ENCODE measurements at places on chromosomes 1 and 21.

- DNase-seq = no peak
Observed at GRCh38 chr1:161187311-161187710, 10.0 kb upstream of the B4GALT3 start.

GRCh38 chr1:153571706-153572105 is 6.1 kb upstream of the S100A2 start:
- no peak for DNase-seq

- DNase-seq = no peak
Observed at GRCh38 chr1:232878086-232878485, 72.3 kb upstream of the NTPCR start.

DNA sequence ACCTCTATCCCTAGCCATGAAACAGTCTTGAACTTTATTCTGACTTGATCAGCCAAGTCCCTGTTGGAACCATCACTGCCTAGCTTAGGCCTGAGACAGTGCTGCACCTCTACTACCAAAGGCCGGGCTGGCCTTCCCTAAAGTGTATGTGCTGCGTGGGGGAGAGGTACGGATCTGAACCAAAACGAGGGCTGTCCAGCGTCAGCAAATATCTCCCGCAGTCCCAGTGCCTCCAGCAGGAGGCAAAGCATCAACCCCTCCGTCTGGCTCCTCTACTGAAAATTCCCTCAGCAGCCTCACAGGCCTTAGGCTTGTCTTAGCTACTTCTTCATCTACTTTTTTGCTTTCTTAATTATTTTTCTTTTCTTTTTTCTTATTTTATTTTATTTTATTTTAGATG is 33.3 kb upstream of the KIF26B start:
- DNase-seq = no peak

- no peak for DNase-seq
Observed at GRCh38 chr1:93255222-93256079, 74.9 kb downstream of the CCDC18 start.

DNA sequence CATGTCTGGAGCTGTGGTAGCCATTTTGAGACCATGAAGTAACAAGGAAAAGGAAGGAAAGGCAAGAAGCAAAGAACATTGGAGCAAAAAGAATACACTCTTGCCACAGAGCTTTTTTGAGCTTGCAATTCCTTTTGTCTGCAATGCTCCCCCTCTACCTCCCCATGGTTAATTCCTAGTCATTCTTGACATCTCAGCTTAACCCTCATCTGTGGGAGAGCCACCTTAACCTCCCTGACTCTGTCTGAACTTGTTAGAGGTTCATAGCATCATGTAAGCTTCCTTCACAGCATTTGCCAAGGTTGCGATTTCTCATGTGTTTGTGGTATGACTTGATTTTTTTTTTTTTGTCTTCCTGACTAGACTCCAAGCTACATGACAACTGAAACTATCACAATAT is 564.1 kb upstream of the PLXNA2 start:
- DNase-seq = no peak

DNA sequence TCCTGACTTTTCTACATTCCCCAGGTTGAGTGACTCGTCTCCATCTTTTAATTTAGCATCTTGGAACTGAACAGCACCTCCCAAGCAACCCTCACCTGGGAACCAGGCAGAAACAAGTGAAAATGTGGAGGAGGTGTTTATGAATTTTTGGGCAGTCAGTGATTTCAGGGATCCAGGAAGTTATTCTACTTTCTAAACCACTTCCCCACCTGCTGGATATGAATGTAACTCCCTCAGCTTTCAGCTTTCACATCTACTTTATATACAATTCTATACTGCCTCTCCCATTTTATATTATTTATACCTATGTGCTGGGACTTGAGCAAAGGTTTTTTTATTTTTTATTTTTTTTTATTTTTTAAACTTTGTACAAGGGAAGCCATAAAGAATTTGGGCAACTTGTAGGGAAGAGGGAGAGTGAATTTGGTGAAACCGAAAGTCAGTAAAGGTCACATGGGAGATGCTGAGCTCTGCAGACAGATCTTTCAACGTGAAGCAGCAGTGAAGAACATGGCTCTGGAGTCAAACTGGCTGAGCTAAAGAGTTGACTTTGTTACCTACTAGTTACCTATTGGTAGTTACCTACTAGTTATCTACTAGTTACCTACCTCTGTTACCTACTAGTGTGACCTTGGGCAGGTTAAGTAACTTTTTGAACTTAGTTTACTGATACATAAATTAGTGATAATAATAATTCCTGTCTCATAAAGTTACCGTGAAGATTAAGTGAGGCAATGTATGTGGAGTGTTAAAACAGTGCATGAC is 45.5 kb downstream of the DDR2 start:
- no peak for DNase-seq

DNA sequence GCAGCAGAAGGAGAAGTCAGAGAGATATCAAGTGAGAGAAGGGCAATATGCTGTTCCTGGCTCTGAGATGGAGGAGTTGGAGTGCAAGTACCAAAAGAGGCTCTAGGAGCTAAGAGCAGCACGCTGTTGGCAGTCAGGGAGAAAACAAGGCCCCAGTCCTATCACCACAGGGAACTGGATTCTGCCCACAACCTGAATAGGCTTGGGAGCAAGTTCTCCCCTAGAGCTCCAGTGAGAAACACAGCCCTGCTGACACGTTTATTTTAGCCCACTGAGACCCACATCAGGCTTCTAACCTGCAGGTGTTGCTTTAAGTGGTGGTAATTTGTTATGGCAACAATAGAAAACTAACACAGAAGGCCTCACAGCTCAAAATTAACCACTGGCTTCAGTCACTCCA is 31.8 kb upstream of the ZNF644 start:
- DNase-seq = no peak

DNA sequence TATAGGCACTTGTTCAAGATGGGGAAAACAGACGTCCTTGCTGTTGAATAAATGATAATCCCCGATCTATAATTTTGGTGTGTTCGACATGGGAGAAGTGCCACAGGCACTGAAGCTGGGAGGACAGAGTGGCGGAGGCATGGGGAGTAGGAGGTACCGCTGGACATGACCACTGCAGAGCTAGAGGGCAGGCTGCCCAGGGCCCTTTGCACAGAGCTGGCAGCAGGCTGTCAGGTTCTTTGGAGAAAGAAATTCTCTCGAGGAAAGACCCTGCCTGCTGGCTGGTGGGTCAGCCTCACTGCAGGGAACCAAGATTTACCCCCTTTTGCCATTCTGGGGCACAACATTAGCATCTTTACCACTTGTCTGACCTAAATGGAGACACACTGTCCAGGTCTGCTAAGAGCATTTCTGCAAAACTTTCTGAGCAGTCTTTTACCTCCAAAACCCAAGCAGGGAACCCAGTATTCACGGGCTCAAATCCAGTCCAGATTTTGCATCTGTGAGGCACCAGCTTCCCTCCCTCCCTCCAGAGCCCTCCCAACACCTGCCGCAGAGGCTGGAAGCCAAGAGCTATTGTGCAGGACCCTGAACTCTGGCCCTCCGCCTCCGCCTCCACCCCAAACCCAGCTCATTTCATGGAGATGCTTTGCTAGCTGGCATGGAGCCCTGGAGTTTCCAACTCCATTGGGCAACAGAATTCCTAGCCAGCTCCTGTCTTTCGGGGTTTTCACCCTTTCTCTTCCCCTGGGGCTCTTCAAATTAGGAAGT is 142.3 kb downstream of the PLXNA2 start:
- no peak for DNase-seq

DNA sequence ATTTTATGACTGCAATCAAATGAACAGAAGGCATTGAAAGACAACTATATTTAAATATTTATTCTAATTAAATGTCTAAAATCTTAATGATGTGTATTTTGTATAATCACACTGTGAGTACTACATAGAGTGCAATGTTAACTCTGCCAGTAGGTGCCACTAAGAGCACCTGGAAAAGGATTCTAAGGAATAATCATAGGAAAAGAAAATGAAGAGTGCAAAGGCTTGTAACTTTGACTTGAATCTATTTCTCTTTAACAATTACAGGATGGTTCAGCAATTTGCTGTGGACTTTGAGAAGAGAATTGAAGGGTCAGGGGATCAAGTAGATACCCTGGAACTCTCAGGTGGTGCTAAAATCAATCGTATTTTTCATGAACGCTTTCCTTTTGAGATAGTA is 200.4 kb downstream of the DNM3 start:
- DNase-seq = no peak

DNA sequence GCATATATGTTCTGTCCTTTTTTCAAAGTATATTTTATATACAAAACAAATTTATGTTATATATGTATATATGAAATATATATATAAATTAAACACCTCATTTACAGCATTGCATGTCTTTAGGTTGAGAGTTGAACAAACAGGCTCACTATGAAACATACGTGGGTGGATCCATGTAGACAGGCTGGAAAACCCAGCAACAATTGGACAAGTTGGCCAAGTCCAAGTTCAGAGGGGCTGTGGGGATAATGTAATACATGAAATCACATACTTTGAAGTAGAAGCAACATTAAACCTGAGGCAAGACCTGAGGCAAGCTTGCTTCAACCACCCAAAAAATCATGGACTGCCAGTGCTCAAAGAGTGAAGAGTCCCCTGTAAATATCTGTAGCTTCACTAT is 39.7 kb downstream of the KCNJ6 start:
- DNase-seq = no peak

DNA sequence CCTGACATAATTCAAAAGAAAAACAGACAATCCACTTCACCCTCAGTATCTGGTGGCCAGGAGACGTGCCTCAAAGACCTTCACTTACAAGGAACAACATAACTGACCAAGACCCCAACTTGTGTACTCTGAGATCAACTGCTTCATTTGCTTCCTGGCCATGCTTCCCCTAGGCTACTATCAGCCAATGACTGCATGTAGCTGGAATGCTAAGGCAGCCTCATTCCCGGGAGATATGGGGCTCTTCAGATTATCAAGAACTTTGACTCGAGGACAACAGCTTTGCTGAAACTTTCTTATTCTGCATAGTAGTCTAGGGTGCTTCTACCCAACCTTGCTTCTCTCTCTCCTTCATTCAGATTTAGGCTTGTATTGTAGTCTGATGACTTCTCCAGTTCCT is 11.7 kb upstream of the UCK2 start:
- DNase-seq = no peak

DNA sequence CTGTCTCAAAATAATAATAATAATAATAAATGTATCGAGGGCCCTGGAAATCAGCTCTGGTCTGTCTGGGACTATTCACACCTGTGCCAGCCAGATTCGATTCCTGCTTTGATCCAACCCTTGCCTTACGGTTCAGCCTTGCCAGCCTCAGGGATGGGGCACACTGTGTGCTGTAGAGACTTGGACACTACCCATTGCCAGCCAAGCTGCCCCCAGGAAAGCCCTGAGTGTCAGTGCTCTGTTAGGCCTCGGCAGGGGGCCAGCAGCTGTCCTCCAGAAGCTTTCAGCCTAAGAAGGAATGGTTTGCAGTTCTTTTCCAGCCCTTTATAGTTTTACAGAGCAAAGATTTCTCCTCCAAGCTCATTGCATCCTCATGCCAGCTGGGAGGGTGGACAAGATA is 96.2 kb upstream of the RUNX3 start:
- no peak for DNase-seq

- DNase-seq = no peak
Observed at GRCh38 chr1:220281159-220281574, 8.9 kb upstream of the RAB3GAP2 start.

DNA sequence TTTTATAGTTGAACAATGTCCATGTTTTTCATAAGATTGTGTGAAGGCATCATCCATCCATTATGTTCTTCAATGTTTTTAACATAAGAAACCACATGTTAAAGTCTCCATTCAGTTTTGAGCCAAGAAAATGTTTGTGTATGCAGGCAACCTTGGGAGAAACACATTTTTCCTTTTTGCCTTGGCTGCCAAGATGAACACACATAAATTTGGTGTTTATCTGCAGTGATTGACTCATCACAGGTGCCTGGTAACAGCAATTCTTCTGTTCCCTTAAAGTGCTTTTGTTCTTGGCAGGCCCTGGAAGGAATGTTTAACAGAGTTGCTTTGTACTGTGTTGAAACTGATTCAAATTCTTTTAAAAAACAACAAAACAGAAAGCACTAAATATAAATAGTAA is 709.9 kb upstream of the ADGRL4 start:
- DNase-seq = no peak

DNA sequence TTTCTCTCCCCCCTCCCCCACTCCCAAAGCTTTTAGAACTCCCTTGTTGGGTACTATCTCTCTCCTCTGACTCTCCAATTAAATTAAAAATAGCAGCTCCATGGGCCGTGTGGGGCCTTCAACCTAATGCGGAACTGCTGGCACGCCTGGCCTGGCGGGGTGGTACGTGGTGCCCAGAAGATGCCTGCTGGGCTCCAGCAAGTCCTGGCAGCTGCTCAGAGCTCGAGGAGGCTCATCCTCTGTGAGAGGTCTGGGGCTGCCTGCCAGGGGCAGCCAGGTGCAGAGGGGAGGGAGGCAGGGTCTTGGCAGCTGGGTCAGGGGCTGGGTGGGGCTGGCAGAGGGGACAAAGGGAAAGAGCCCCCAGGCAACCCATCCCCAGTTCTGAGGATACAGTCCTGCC is 74.4 kb downstream of the ACTL8 start:
- DNase-seq = no peak

GRCh38 chr1:234907940-234908405 is 220.7 kb downstream of the TOMM20 start:
- no peak for DNase-seq

DNA sequence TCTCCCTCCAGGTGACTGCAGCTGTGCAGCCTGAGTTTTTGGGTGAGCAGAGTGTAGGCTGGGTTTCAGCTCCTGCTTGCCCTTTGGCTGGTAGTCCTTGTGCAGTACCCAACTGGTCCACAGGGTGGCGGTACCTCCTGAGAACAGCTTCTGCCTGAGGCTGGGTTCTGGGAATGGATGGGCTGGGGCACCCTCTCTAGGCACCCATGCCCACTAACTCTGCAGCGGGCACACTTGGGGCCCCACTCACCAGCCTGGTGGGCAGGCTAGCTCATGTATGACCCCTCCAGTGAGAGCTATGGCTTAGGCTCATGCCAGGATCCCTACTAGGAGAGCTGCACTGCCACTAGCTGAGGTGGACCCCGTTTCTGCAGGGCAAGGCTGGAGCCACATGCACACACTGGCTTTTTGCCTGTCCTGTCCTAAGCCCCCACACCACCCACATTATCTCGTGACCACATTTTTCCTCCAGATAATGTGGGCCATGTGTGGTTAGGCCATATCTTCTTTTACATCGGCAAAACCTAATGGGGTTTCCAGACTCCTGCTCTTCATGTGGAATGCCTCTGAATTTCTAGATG is 15.5 kb upstream of the GSTM4 start:
- peak; percentile 95 for DNase-seq

All from stimulated activated CD8-positive, alpha-beta memory T cell treated with anti-CD3 and anti-CD28 coated beads, Interleukin-15, amount 100 ng/mL, for 24 hours (primary cell).